Stimulated activated CD4-positive, alpha-beta T cell treated with anti-CD3 and anti-CD28 coated beads, TNF-alpha, amount 100 ng/mL, for 24 hours (primary cell): ENCODE measurements at places on chromosomes 3 and 15.
A peak's percentile ranks its signal among the peaks of the same experiment; 100 is the strongest.

- DNase-seq: peak; percentile 14
Measured at GRCh38 chr3:12662593-12663400, 1.1 kb downstream of the RAF1 start.

GRCh38 chr15:34014556-34014955, 24.4 kb downstream of the AVEN start:
- DNase-seq: no peak

DNA sequence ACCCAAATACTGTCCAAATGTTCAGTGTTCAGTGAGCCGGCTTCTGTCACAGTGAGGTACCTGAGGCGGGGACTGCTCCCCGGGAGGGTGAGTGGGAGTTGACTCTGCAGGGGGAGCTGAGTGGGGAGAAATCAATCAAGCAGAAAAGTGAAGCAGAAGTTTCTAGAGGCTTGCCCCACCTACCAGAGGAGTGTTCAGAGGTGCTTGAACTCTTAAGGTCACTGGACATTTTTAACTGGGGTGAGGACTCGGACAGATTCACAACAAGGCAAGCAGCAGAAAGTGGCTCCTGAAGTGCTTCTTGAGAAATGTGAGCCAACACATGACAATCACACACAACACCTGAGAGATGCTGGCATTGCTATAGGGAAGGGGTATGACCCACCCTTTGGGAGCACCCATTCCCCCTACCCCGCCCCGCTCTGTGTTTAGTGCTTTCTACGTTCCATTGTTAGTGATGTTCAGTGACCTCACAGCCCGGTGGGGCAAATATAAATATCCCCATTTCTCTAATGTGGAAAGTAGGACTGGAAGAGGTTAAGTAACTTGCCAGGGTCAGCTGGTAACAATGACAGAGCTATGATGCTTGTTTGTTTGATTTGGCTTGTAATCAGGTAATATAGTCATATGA, 48.6 kb upstream of the AKAP13 start:
- DNase-seq: no peak

GRCh38 chr3:154783521-154783931, 296.6 kb upstream of the MME start:
- DNase-seq: no peak

- DNase-seq: no peak
Measured at GRCh38 chr3:45496555-45496954, 98.0 kb upstream of the LIMD1 start.

DNA sequence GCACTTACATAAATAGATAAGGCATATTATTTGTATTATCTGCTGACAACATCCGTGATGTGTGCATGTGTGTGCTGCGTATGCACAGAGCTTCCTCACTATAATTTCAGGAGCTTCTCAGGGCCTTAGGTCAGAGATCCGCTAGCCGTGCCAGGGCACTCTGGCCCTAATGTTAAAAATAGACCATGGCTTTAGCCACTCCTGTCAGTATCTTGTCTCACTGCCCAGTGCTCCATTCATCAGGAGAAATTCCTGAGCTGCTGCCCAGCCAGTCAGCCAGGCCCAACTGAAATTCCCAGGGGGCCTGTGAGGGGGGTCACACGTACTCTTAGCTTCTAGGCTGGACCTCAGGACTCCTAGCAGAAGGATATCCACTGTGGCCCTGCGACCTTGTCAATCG, 70.0 kb upstream of the ABHD2 start:
- no peak for DNase-seq

DNA sequence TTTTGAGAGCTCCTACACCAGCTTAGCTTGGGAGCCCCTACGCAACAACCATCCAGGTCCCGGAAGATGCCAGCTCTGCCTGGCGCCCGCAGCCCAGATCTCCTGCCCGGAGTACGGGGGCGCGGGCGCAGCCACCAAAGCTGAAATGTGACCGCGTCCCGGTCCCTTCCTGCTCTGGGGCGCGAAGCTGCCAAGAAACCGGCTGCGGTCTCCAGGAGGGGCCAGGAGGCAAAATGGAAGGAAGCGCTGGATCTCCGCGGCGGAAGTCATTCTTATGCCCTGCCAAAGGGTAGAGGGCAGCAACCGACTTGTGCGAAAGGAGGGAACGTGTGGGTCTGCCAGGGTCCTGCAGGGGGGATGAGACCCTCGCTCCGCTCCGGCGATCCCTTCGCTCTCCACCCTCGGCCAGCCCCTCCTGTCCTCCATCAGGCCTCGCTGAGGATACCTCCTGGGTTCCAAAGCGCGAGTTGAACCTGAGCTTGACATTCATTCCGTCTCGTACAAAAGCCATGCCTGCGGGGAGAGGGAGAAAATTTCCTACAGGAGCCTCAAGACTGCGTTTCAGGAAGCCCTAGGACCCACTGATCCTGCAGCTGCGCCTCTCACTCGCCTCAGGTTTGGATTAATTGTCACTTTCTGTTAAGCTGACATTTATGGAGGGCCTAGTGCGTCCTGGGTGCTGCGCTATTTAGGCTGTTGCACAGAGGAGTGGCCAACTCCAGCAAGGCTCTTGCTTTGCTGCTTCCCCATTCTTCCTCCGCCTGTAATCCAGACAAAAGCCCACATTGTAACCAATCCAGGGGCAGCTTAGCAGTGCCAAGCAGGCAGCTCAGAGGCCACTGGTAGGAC, 98.3 kb upstream of the VGLL3 start:
- DNase-seq: no peak

DNA sequence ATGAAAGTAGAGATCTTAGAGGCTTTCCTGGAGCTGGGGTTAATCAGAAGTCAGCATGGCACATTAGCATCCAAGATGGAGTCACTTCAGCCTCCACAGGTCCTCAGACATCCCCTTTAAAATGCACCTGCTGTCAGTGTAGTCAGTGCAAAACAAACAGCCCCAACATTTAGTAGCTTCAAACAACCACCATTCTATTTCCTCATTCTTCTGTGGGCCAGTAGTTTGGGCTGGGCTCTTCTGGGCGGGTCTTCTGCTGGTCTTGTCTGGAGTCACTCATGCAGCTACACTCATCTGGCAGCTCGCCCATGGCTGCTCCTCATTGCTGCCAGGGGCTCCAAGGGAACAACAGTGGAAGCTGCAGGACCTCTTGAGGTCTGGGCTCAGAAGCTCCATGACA, 99.9 kb downstream of the TLE3 start:
- DNase-seq: no peak

DNA sequence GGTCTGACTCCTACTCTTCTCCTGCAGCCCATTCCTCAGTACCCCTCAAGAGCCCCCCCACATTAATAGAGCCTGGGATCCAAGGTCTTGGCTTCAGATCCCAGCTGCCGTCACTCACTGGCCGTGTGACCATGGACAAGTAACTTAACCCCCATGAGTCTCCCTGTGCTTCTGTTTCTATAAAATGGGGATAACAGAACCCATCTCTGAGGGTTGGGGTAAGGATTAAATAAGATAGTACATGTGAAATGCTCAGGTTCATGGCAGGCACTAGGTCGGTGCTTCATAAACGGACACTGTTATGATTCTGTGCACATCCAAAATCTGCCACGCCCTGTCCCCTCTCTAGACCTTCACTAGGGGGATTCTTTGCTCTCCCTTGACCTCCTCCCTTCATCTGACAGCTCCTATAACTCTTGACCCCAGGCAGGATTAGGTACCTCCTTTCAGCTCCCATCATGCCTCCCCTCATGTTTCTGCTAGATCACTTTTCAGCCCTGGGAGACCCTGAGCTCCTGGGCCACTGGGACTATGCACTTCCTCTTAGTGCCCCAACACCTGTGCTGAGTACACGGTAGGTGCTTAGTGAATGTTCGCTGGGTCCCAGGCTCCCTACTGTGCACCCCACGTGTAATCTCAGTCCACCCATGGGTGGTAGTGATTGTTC, 1.5 kb downstream of the CAND2 start:
- DNase-seq: no peak

DNA sequence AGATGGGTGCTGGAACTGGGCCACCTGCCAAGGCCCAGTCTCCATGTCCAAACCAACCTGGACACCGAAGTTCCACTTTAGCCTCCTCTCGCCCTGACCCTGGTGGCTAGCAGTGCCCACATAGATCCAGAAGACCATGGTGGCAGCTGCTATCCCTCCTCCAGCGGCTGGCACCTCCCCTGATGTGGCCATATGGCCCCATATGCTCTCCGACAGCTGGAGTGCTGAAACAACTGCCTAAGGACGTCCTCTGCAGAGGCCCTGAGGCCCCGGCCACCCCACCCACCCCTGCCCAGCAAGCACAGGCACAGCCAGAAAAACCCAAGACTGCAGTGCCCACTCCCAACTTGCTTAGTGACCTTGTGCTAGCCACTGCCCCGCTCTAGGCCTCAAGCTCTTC, 182.3 kb upstream of the LINGO1 start:
- no peak for DNase-seq

GRCh38 chr3:116020989-116021388, 397.7 kb downstream of the GAP43 start:
- no peak for DNase-seq

DNA sequence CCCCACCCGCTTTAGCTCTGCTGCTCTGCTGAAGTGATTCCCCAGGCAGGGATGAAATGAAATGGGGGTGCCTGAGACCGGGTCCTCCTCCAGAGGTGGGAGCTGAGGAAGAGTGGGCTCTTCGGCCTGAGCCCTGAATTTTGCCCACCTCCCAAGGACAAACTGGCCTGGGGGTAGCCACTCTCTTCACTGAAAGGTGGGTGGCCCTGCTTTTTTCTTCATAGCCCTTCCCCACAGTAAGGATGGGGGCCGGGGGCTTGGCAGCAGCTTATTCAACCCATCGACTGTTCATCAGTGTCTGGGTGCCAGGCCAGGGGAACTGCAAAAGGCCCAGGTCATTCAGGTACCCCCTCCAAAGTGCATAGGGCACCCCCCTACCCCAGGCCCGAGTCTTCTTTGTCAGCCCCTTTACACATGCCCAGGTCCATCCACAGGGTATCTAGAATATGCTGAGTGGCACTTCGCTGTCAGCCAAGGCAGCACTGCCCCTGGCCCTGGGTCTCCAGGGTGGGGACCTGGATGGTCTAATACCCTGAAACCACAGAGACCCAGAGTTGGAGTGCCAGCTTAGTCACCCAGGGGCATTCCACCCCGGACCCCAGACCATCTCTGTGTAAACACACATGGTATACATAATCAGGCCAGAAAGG, 7.9 kb downstream of the SCN5A start:
- no peak for DNase-seq

- DNase-seq: no peak
Measured at GRCh38 chr3:111761309-111761795, 97.7 kb upstream of the PHLDB2 start.

- peak; percentile 3 for DNase-seq
Measured at GRCh38 chr3:17195192-17195611, 310.4 kb downstream of the PLCL2 start.
